Calu3 (cell line): ENCODE measurements at places on chromosomes 1 and 21.

DNA sequence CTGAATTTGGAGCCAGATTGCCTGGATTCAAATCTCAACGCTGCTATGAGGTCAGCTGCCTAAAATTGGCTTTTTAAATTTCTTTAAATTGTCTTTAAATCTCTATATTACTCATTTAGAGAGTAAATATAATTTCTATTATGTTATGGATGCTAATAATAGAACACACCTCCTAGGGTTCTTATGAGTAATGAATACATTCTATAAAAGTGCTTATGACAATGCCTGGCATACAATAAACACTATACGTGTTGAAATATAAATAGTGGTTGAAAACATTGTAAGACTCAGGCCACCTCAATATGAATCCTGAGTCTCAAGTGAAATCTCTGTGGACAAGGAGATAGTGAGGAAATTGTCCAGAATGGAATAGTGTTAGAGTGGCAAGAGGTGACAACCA, 31.0 kb upstream of the PHGDH start:
- DNase-seq, result no peak

- peak; percentile 71 for DNase-seq
These were observed 9.7 kb downstream of the OR2B11 start for GRCh38 chr1:247448107-247448791.

DNA sequence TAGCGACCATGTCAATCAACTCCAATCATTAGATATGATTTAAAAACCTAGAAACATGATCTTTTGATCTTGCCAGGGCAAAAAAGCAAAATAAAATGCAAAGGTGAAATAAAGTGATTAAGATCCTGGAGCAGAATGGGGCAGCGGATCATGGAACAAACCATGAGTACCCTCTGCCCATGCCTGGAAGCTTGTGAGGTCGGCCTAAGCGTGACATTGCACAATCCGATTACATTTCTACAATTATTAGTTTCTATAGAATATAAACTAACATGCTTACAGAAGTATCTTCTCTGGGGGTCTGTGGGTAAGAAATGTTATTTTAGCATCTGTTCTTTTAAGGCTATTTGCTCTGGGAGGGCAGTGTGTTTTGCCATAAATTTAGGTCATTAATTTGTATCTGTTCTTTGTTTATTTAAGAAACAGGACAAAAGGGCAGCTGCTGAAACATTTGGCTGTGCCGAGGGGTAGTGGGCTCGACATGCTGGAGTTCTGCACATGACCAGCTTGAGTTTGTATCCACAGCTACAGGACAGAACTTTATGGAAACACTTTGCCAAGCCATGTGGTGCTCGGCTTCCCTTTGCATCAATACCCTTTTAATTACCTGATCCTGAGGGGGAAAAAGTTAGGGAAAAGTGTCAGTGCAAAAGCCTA, 55.9 kb downstream of the ZBTB18 start:
- no peak for DNase-seq

DNA sequence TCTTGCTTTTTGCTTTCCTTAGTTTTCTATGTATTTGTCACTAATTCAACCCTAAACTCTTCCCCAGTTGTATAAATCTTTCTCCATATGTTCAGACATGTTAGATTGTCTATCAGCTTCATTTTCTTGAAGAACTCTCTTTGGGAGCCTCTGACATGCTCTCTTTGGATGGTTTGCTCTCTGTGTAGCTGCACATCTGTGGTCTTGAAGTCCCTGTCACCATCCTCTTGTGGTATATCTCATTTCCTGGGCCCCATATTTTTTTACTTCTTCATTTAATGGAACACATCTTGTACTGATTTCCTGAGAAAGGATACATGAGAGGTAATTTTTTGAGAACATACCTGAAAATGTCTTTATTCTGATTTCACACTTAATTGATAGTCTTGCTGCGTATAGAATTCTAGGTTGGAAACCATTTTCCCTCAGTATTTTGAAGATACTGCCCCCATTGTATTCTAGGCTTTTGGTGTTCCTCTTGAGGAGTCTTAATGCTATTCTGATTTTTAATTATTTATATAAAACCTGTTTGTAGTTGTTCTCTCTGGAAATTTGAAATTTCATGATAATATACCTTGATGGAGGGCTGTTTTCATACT, 72.6 kb downstream of the ST3GAL3 start:
- DNase-seq, result no peak

- DNase-seq, result peak; percentile 65
These were observed 79.0 kb downstream of the RAVER2 start for GRCh38 chr1:64823691-64824476.

DNA sequence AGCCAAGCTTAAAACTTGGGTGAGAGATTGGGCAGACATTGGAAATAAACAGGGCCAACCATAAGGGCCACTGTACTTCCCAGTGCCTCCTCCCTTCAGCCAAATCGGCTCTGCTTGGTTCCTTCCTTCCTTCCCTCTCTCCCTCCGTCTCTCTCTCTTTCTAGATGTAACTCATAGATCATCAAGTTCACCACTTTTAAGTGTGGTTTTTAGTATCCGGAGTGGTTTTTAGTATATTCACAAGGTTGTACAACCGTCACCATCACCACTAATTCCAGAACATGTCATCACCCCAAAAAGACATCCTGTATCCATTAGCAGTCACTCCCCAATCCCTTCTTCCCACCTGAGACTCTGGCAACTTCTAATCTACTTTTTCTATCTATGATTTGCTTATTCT, 51.0 kb downstream of the MYSM1 start:
- DNase-seq, result no peak

DNA sequence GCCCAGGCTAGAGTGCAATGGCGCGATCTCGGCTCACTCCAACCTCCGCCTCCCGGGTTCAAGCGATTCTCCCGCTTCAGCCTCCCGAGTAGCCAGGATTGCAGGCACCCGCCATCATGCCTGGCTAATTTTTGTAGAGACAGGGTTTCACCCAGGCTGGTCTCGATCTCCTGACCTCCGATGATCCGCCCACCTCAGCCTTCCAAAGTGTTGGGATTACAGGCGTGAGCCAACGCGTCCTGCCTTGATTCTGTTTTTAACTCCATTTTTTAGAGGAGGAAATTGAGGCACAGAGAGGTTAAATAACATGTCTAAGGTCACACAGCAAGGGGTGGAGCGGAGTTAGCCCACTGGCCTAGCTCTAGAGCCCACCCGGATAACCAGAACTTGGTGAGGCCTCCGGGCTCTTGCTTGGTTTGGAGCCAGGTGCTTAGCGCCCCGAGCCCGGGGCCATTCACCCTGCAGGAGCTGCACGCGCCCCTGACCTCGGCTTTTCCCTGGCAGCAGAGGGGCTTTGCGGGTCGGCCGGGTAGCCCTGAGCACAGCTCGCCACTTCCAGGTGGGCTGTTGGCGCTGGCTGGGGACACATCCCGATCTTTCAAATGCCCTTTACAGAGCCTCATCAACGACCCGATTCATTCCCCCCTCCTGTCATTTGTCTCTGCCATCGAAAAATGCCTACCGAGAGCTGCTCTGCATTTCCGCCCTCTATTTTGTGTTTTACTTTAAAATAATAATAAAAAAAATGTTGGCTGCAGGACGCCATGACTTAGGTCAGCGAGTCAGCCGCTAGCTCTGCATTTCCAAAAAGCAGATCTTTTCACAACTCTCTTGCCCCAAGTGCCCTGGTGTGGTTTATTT, 11.2 kb downstream of the SIM2 start:
- DNase-seq, result no peak

GRCh38 chr1:53725238-53725689, 13.7 kb downstream of the GLIS1 start:
- no peak for DNase-seq

- DNase-seq, result no peak
These were observed 400 bp upstream of the COG2 start for GRCh38 chr1:230641900-230642262.

DNA sequence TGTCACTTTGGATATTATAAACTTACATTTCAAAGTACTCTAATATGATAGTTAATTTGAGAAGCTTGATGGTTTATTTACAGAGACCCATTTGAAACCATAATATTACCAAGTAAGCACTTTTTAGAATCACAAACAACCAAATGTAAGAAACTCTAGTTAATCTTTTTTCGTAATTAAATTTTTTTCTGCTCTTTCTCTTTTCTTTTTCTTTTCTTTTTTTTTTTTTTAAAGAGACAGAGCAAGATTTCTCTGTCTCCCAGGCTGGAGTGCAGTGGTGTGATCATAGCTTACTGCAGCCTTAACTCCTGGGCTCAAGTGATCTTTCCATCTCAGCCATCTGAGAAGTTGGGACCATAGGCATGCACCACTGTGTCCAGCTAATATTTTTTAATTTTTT, 5.2 kb downstream of the RAVER2 start:
- no peak for DNase-seq

DNA sequence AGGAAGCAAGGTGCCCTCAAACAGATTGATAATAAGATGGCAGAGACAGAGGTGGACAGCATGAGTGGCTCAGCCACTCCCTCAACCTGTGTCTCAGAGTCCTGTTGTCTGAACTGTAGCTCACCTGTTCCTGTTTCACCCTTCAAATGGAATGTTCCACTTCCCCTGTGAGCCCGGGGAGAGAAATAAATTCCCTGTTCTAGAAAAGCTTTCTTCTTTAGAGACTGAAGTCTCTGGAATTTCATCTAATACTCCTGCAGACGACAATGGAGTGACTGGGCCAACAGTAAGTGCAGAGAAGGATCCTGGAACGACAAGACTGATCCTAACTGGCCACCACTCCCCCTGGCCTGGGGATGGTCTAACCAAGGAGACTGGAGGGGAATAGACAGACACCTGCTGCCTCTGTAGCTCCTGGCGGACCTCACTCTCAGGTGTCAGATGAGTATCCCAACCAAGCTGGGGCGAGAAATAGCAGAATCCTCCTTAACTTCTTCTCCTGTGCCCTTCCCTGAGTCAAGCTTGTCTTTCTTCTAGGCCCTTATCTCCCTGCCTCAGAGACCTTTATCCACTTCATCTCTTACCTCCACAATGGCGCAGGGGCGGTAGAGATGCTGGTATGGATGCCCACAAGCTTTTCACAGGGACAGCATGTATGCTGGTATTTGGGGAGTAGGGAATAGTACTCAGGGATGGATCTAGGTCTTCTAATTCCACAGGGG, 45.4 kb downstream of the PLEKHA6 start:
- no peak for DNase-seq

- peak; percentile 46 for DNase-seq
These were observed 773 bp upstream of the DDX59 start for GRCh38 chr1:200670242-200671118.

GRCh38 chr1:240732390-240732789, 120.4 kb upstream of the GREM2 start:
- peak; percentile 20 for DNase-seq

- DNase-seq, result no peak
These were observed 6.4 kb upstream of the KAZN start for GRCh38 chr1:14592004-14592631.

DNA sequence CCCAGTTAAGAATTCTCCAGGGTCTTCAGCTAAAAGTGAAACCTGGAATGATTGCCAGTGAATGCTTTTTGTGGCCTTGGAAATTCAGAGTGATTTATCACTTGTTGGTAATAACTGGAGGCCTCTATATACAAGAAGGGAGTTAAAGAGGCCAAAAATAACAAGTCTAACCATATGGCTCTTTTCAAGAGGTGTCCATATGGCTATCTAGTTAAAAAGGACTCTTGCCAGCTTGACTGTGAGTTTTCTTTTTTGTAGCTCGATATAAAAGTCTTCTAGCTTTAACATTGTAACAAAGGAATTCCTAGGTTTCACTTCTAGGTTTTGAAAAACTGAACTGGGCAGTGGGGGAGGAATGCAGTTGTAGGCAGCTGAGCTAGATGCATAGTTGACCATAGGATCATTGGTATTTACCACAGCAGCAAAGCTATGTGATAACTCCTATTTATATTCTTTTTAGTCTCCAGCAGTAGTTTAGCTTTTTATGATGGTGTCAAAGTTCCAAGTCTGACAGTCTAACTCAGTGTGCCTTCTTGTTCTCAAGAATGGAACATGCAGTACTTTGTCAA, 44.4 kb downstream of the CACHD1 start:
- DNase-seq, result no peak

- no peak for DNase-seq
These were observed 116.5 kb upstream of the IRF2BP2 start for GRCh38 chr1:234726359-234726943.
